ENCODE measurements at places on chromosomes 16 and 17. TPM values are rescaled to one million over a fixed set of nuclear protein-coding genes. Genes with fewer than 3 reads are reported as not detected.
A peak's percentile ranks its signal among the peaks of the same experiment; 100 is the strongest.

DNA sequence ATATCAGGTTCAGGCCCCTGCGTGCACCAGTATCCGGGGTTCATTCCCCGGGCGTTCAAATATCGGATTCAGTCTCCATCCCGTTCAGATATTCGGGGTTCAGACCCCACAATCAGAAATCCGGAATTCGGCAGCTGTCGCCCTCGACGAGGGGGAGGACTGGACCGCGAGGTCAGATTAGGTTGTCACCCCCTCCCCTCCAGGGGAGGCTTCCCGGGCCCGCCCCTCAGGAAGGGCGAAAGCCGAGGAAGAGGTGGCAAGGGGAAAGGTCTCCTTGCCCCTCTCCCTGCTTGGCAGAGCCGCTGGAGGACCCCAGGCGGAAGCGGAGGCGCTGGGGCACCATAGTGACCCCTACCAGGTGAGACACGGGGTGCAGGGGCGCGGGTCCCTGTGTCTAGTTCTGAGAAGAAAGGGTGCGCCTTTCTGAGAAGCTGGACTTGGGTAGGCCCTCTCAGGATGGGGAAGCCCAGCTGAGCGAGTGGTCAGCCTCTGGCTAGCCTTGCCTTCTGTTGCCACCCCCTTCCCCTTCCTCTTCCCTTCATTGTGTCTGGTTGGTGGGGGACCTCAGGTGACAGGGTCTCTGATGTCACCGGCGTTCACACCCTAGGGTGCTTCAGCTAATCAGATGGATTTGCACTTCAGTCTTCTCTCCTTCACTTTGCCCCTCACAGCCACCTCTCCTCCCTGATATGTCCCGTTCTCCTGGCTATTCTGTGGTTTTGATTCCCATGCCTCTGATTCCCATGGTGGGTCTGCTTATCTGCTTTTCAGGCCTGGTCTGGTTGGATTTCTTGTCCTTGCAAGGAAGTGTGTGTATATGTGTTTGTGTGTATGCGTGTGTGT lies 844 bp downstream of the TAOK2 start:
- DNase-seq, result no peak

The PRAC2 gene
- not detected for total RNA-seq

The CREBBP gene
- total RNA-seq, result 90.3 TPM

DNA sequence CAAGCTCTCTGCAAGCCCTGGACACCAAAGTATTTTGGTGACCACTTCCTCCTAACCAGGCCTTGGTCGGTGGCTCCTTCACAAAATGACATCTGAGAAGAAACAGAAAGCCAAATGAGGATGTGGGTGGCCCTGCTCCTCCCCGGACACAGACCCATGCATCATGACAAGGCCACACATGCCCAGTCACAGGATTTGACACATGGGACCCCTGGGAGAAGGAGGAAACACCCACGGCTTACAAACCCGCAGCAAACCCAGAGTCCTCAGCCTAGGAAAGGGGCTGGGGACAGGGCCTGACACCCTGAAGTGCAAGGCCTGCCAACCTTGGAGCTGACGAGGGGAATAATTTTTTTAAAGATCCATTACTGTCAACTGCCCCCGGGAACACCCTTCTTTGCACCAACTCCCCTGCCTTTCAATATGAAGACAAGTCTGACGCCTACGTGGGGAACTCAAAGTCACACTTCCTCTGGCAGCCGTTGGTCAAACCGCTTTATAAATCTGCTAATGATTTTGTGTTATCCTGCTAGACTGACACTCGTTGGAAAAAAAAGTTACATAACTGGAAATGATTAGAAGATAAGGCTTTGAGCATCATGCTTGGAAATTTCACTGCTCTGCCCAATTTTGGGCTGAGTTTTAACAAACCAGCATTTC lies 41.3 kb downstream of the GAS7 start:
- peak; percentile 87 for DNase-seq

DNA sequence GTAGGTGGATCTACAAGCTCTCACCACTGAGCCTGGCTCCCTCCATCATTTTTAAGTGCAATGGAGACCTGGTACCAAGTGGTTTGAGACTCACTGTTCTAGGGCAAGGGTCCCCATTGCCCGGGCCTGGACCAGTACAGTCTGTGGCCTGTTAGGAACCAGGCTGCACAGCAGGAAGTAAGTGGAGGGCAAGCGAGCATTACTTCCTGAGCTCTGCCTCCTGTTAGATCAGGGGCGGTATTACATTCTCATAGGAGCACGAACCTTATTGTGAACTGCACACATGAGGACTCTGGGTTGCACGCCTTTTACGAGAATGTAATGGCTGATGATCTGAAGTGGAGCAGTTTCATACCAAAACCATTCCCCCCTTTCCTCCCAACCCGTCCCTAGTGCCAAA lies 6.8 kb upstream of the ZNF594 start:
- no peak for DNase-seq

The VMP1 gene
- total RNA-seq, result 225 TPM

The CD300A gene
- total RNA-seq, result 43.7 TPM

DNA sequence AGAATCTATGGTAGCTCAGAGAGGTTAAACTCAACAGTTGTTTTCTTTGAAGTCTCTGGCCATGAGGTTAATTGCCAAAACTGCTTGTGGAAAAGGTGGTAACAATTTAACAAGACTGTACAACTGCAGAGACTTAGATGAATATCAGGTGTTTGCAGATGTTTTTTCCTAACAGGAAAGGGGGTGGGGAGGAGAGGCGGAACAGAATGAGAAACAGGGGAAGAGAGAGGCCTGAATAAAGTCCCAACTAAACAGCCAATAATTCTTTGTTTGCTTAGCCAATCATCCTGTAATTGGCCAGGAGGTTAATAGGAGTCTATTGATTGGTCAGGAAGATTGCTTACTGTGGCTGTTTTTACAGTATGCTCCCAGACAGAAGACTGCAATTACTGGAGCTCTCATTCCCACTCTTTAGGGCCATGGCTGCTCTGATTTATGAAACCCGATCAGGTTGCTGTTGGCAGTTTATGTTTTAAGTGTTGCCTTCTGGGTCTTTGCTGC lies 249.7 kb upstream of the TBX2 start:
- no peak for DNase-seq

GRCh38 chr17:79184219-79184618 lies 109.6 kb downstream of the ENGASE start:
- DNase-seq, result no peak

GRCh38 chr16:87366288-87366687 lies 17.3 kb downstream of the FBXO31 start:
- peak; percentile 22 for DNase-seq

- DNase-seq, result no peak
Measured at GRCh38 chr16:2515180-2515851, 1.6 kb downstream of the ATP6V0C start.

GRCh38 chr17:66076546-66077190 lies 115.3 kb downstream of the CEP112 start:
- DNase-seq, result no peak

GRCh38 chr16:6193718-6194117 lies 1096.1 kb upstream of the EEF2KMT start:
- DNase-seq, result no peak

The SRL gene
- total RNA-seq, result not detected

The KRT32 gene
- not detected for total RNA-seq

DNA sequence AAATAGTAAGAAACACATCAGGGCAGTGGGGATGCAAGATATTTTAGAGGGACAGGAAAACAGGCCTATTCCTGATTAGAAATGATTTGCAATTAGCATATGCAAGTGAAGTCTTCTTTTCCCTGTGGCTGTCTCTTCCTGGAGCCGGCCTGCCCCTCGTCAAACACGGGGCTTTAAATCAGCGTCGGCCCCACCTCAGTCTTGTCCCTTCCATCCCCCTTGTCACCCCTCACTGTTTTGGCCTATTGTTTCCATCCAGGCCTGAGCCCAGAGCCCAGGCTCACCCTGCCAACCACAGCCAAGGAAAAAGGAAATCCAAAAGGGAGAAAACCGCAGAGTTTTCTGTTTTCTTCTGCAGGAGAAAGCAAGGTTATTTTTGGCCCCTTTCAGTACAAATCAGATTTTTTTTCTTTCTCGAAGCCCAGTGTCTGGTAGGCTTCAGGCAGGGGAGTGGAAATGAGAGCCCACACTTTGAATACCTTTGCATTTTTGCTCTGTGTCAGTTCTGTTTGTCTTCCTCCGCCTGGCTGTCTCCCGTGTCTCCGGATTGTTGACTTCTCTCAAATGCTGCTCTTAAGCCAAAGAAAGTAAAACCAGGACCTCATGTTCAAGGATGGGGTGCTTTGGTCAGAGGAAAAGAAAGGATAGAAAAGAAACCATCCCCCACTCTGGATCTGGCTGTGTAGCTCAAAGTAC lies 399.9 kb upstream of the CDH11 start:
- no peak for DNase-seq

GRCh38 chr17:3693141-3693540 lies 2.8 kb downstream of the P2RX5 start:
- DNase-seq, result no peak

The RNF40 gene
- total RNA-seq, result 120 TPM

GRCh38 chr17:75059369-75060345 lies 12.6 kb downstream of the KCTD2 start:
- no peak for DNase-seq

DNA sequence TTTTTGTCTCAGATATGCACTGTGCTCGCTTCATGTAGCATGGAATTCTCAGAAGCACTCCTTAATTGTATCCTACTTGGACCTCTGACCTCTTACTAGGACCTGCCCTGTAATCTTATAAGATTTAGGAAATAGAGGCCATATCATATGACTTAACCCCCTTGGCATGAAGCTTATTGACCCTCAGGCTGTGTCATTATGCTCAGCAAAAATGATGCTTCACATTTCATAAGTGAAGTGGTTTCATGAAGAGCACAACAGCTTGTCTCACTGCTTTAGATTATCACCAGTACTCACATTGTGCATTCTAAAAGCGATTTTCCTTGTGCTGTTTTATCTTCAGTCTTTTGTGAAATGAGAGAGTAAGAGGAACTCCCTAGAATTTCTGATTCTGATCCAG lies 6.4 kb downstream of the PHKB start:
- no peak for DNase-seq

- DNase-seq, result no peak
Measured at GRCh38 chr16:4649744-4650442, 25.3 kb downstream of the MGRN1 start.

- no peak for DNase-seq
Measured at GRCh38 chr17:19728084-19728495, 11.7 kb upstream of the SLC47A2 start.

GRCh38 chr17:82385559-82386254 lies 14.1 kb downstream of the UTS2R start:
- DNase-seq, result peak; percentile 25

DNA sequence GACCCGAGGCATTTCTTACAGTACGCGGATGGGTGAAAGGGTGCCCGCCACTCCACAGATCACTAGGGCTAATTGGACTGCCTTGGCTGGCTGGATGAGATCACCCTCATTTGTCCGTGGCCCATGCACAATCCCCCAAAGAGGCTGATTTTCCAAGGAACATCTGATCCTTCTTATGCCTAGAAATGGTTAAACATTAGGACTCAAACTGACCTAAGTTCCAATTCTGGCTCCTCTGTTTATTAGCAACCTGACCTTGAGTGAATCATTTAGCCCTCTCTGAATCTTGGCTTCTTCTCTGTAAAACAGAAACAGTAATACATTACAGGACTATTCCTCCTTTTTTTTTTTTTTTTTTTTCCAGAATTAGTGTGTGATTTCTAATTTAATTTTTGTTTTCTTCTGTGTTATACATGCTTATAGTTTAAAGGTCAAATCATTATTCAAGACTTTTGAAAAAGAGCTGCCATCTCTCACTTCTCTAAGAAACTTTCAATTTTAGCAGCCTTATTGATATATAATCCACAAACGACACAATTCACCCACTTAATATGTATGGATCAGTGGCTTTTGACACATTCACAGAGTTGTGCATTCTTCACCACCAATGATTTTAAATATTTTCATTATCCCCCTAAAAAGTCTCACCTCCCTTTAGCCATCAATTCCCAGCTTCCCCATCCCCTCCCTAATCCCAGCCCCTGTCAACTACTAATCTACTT lies 45.4 kb upstream of the TMEM132E start:
- no peak for DNase-seq

The HBA2 gene
- not detected for total RNA-seq

- no peak for DNase-seq
Measured at GRCh38 chr17:72053449-72053848, 67.4 kb upstream of the SOX9 start.

The RDM1 gene
- total RNA-seq, result 1.3 TPM

GRCh38 chr16:47258874-47259461 lies 115.2 kb upstream of the NETO2 start:
- DNase-seq, result no peak

The HIGD1B gene
- total RNA-seq, result not detected

GRCh38 chr16:8776129-8776584 lies 21.3 kb downstream of the TMEM186 start:
- no peak for DNase-seq

DNA sequence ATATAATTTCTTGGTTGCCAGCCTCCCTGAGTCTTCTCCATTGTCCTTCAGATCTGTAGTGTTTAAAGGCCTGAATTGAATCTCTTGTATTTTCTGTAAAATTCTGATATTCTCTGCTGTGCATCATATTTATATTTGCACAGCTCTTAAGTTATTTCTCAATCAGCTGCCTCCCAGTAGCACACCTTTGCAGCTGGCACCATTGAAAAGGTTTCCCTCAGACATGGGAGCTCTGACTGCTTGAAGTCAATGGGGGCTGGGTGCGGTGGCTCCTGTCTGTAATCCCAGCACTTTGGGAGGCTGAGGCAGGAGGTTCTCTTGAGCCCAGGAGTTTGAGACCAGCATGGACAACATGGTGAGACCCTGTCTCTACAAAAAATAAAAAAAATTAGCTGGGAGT lies 40.4 kb downstream of the PITPNC1 start:
- no peak for DNase-seq

The TMEM238L gene
- not detected for total RNA-seq

Data from natural killer cell treated with Interleukin-12 subunit alpha and Interleukin-12 subunit beta and Interleukin-15 and Interleukin-18, amount 100 ng/mL, for 72 hours (primary cell).